ENCODE measurements at places on chromosomes 3 and 15. TPM values are rescaled to one million over a fixed set of nuclear protein-coding genes. Genes with fewer than 3 reads are reported as not detected.
A peak's percentile ranks its signal among the peaks of the same experiment; 100 is the strongest.

KCNMB2 gene
- total RNA-seq, result not detected

DNA sequence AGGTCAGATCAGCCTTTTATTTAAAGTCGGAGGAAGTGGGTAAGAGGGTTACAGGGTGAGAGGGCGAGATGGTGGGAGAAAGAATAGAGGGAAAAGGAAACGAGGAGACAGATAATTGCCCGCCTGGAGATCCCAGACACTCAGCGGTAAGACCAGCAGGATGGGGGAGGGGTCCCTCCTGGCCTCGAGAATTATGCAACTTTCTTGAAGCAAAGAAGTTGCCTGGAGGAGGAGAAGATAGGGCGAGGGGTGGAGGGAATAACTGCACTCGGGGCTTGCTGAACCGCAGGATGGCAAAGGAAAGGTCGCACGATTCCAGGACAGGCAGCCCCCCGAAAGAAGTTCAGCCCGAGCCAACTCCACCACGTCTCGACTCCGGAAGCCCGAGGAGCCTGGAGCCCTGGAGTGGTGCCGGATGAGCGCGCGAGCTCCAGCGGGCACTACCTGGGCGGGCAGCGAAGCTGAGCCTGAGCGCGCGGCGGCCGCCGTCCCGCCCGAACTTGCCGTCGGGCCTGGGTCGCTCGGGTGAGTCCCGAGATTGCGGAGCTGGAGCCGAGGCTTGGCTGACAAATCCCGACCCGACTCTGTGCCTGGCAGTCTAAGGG is 402 bp downstream of the WWTR1 start:
- DNase-seq, result peak; percentile 49
- H3K27ac ChIP-seq, result peak overlapping the region; percentile 99
- peak overlapping the region; percentile 92 for H3K4me3 ChIP-seq

LRRC31 gene
- 0.67 TPM for total RNA-seq

GRCh38 chr3:125375950-125376679 is 990 bp upstream of the ZNF148 start:
- H3K4me1 ChIP-seq, result peaks cover 25% of the 10 kb centered on the region
- no peaks in the 10 kb centered on the region for H3K27me3 ChIP-seq
- H3K4me3 ChIP-seq, result peak overlapping the region; percentile 94
- peaks cover 4% of the 10 kb centered on the region for H3K36me3 ChIP-seq
- DNase-seq, result no peak
- H3K27ac ChIP-seq, result peak overlapping the region; percentile 96

GRCh38 chr3:121918779-121919483 is 24.7 kb downstream of the SLC15A2 start:
- peaks cover 30% of the 10 kb centered on the region for H3K4me1 ChIP-seq
- peaks cover 5% of the 10 kb centered on the region for H3K36me3 ChIP-seq
- no peak overlapping the region for H3K4me3 ChIP-seq
- H3K27me3 ChIP-seq, result peaks cover 17% of the 10 kb centered on the region

GRCh38 chr15:100133001-100133400 is 208.8 kb downstream of the ADAMTS17 start:
- no peak for DNase-seq
- H3K36me3 ChIP-seq, result no peaks in the 10 kb centered on the region
- H3K4me1 ChIP-seq, result no peaks in the 10 kb centered on the region
- H3K27ac ChIP-seq, result no peak overlapping the region

DNA sequence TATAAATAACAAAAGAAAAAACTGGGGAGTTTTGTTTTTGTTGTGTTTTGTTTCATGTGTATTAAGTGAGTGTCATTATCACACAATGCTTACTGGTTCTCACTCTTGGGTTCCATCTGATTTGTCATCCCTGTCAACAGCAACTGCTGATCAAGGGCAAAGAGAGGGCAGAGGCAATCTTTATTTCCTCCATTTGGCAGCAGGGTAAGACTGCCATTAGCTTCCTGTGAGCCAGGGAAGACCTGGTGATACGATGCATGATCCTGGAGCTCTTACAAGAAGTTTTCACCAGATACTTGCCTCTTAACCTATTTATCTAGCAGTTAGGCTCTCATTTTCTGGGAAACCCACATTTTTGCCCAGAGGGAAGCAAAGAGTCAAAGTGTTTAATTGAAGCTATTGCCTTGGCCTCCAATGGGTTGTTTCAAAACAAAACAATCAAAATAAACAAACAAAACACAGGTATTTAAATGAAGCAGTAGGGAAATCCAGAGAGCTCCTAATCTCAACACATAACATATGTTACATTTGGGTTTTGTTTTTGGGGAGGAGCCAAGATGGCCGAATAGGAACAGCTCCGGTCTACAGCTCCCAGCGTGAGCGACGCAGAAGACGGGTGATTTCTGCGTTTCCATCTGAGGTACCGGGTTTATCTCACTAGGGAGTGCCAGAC is 529.8 kb downstream of the MAGI1 start:
- peak overlapping the region; percentile 85 for H3K27ac ChIP-seq
- peaks cover 3% of the 10 kb centered on the region for H3K36me3 ChIP-seq
- no peaks in the 10 kb centered on the region for H3K27me3 ChIP-seq
- peak overlapping the region; percentile 68 for H3K4me3 ChIP-seq

DNA sequence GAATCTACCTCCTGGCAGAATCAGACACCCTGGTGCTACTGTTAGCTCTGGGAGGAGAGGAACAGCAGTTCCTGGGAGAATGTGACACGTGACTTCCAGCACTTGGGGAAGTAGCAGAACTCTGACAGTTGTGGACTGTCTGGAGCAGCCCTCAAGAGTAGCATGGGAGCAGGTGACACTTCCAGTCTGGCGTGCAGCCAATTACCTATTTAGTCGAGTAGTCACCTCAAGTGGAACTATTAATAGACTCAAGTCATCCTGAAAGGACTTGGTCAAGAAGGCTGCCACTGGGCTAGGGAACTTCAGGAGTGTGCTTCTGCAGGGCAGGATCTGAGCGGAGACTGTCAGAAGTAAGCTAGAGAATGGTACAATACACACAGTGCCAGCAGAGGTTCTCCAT is 62.3 kb downstream of the MTHFS start:
- no peak overlapping the region for H3K27ac ChIP-seq
- no peak overlapping the region for H3K4me3 ChIP-seq

NR1I2 gene
- total RNA-seq, result 0.62 TPM

DNA sequence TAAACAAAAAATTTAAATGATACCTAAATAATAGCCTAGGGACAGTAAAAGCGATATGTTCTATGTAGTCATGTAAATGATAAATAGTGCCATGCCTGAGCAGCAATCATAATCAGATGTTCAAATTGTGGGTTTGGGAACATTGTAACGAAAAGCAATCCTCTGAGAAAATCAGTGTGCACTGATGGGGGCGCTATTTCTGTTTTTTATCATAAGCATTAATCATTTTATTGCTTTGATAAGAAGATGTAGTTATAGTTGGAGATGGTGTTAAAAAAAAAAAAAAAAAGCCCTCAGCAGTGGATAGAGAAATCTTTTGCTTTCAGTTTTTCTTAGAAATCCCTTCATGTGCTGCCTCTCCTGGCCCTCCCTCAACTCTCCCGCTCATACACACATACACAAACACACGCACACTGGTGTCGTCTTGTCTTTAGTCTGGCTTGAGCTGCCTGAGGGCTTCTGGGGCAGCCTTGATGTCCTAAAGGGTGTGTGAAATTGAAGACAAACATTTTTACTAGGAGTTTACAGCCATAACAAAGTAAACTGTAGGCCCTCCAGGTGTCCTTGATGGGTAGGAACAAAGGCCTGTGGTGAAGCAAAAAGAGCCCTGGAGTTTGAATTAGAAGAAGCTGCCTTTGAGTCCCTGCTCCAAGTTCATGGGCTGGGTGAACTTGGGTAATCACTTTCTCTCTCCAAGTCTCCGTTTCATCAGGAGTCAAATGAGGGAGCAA is 428.1 kb downstream of the SOX2 start:
- no peak overlapping the region for H3K4me3 ChIP-seq
- DNase-seq, result no peak
- peaks cover 15% of the 10 kb centered on the region for H3K4me1 ChIP-seq
- no peak overlapping the region for H3K27ac ChIP-seq

SLC28A1 gene
- not detected for total RNA-seq

GRCh38 chr3:149619136-149619535 is 38.7 kb downstream of the WWTR1 start:
- H3K4me1 ChIP-seq, result peaks cover 4% of the 10 kb centered on the region
- no peak overlapping the region for H3K4me3 ChIP-seq
- no peaks in the 10 kb centered on the region for H3K36me3 ChIP-seq

Measured in progenitor cell of endocrine pancreas (in vitro differentiated cells).